ENCODE measurements at places on chromosomes 7 and 10.

DNA sequence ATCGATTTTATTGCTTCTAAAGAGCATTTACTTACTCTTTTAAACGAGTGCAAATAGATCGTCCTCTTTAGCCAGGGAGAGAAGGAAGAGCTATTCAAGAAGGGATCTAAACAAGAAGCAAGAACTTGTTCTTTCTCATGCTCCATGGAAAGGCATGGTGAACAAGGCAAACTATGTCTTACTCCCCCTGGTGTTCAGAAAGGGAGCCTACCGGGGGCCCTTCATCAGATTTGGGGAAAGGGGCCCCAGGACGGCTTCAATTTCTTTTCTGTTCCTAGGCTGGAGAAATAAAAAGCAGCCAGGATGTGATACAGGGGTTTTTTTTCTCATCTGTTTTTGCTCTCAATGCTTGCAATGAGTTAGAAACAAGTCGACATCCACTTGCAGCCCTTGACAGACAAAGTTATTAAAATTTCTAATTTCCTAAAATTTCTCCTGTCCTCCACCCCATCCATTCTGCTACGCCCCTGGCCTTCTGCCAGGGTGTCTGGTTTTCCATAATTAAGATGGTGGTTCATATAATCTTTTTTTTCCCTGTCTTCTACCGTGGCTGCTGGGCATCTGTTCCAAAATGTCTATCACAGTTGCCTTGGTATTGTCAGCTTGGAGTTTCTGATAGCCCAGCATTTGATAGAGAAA lies 214.4 kb downstream of the CREB5 start:
- DNase-seq: no peak

- DNase-seq: no peak
Measured at GRCh38 chr7:18861514-18862118, 255.8 kb downstream of the TWIST1 start.

- DNase-seq: no peak
Measured at GRCh38 chr7:30083334-30083733, 51.5 kb upstream of the MTURN start.

GRCh38 chr7:216360-217300 lies 24.3 kb downstream of the FAM20C start:
- no peak for DNase-seq

GRCh38 chr10:132714986-132715775 lies 70.8 kb downstream of the NKX6-2 start:
- DNase-seq: no peak

DNA sequence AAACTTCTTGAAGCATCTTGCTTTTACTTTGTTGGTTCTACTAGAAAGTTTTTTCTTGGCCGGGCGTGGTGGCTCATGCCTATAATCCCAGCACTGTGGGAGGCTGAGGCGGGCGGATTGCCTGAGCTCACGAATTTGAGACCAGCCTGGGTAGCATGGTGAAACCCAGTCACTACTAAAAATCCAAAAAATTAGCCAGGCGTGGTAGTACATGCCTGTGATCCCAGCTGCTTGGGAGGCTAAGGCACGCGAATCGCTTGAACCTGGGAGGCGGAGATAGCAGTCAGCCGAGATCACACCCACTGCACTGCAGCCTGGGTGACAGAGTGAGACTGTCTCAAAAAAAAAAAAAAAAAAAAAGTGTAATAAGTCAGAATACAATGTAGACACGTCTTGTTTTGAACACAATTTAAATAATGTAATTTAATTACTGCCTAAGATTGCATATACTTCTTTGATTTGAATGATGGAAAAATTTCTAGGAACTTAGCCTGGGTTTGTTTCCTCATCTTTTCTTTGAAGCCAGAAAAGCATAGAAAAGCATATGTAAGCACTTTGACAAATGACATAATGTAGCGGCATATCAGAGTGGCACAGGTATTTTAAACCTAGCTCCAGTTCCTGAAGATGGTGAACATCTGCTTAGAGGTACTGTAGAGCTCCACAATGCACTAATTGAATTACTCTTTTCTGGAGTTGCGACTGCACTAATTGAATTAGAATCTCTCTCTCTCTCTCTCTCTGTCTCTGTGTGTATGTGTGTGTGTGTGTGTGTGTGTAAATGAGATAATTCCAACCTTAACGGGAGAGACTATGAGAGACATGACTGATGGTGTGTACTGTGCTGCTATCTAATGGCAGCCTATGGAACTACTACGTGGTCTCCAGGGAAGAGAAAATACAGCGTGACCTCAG lies 87.8 kb downstream of the BTRC start:
- peak; percentile 45 for DNase-seq

- no peak for DNase-seq
Measured at GRCh38 chr7:53398566-53398965, 363.1 kb downstream of the POM121L12 start.

GRCh38 chr10:15485684-15486316 lies 114.7 kb upstream of the FAM171A1 start:
- no peak for DNase-seq

- DNase-seq: no peak
Measured at GRCh38 chr7:43439631-43440401, 143.1 kb upstream of the STK17A start.

DNA sequence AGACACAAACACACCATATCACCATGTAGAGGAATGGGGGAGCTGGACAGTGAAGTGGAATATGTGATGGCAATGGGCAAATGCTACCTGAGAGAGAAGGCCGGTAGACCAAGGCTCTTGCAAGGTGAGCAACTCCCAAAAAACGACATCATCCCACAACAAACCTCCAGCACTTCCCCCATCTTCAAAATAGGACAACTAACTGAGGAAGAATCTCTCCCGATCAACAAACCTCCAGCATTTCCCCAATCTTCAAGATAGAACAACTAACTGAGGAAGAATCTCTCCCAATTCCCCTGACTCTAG lies 387.2 kb downstream of the PARD3 start:
- DNase-seq: no peak

GRCh38 chr10:288316-289200 lies 153.3 kb downstream of the ZMYND11 start:
- no peak for DNase-seq

DNA sequence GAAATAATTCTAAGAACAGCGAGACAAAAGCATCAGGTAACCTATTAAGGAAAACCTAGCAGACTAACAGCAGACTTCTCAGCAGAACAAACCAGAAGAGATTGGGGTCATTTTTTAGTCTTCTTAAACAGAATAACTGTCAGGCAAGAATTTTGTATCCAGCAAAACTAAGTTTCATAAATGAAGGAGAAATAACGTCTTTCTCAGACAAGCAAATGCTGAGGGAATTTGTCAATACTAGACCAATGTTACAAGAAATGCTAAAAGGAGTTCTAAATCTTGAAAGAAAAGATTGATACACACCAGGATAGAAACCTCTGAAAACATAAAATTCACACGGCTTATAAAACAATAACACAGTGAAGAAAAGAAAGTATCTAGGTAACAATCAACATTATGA lies 22.6 kb downstream of the BICC1 start:
- no peak for DNase-seq

DNA sequence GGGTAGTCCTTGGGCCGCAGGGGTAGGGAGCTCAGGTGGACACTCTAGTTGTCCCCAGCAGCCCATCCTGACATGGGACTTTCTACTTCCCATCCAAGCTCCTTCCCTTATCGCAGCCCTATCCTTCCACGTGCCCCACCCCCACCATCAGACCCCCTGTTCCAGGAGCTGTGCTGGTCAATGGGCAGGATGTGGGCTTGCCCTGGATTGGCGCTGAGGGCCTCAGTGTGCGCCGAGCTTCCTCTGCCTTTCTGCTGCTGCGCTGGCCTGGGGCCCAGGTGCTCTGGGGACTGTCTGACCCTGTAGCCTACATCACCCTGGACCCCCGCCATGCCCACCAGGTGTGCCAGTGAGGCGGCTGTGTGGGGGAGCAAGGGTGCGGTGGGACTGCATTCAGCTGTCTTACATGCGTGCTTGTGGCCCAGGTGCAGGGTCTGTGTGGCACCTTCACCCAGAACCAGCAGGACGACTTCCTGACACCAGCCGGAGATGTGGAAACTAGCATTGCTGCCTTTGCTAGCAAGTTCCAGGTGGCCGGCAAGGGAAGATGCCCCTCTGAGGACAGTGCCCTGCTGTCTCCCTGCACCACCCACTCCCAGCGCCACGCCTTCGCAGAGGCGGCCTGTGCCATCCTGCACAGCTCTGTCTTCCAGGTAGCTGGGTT lies 9.4 kb upstream of the ZNF467 start:
- no peak for DNase-seq

GRCh38 chr7:36198854-36199266 lies 45.8 kb downstream of the EEPD1 start:
- DNase-seq: no peak

GRCh38 chr10:94155722-94156271 lies 162.1 kb downstream of the PLCE1 start:
- no peak for DNase-seq

- no peak for DNase-seq
Measured at GRCh38 chr10:31188792-31189406, 130.1 kb upstream of the ZEB1 start.

DNA sequence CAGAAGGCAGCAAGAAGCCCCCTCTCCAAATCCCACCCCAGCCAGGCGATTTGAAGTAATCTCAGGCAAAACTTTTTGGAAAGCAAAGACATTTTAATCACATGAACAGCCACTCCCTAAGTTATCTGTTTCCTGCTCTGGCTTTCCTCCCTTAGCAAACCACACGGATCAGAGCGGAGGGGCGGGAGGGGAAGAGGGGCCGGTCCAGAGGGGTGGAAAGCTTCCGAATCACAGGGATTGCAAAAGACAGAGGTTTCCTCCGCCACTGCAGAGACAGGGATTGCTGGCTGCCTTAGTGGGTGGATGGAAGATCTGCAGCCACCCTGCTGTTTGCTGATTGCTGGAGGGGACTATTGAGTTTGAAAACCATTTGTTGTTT lies 41.2 kb downstream of the ZCCHC24 start:
- no peak for DNase-seq

DNA sequence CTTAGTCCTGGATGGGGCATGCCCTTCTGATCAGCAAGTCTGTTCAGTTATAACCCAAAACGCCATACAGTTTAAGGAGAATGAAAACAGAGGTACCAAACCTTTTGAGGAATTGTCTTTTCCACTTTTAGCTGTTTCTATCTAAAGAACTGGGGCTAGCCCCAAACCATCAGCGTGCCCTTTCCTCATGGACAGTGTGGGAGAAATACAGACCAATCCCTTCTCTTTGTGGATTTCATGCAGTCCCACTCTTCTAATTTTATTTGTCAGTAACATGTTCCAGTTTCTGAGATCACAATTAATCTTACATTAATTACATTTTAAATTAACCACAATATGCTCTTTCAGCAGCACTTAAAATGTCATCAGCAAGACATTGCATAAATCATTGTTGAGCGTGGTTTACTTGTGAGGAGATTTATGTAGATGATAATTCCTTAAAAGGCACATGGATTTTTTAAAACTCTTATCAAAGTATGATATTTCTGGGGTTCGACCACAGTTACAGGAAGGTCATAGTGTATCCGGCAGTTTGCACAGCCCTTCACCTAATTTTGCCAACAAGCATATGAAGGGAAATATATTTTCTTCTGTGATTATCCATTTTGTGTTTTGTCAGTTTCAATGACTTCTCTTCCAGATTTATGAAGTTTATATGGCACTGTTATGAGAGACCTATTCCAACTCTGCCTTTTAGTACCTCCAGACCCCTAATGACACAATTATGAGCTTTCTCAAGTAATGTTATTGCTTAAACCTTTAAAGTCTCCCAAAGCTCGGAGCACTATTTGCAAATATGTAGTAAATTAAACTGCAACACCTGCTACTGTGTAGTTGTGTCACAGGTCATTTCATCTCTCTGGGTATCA lies 868.4 kb upstream of the C7orf33 start:
- DNase-seq: no peak

GRCh38 chr7:111855161-111855841 lies 293.0 kb upstream of the IMMP2L start:
- no peak for DNase-seq

DNA sequence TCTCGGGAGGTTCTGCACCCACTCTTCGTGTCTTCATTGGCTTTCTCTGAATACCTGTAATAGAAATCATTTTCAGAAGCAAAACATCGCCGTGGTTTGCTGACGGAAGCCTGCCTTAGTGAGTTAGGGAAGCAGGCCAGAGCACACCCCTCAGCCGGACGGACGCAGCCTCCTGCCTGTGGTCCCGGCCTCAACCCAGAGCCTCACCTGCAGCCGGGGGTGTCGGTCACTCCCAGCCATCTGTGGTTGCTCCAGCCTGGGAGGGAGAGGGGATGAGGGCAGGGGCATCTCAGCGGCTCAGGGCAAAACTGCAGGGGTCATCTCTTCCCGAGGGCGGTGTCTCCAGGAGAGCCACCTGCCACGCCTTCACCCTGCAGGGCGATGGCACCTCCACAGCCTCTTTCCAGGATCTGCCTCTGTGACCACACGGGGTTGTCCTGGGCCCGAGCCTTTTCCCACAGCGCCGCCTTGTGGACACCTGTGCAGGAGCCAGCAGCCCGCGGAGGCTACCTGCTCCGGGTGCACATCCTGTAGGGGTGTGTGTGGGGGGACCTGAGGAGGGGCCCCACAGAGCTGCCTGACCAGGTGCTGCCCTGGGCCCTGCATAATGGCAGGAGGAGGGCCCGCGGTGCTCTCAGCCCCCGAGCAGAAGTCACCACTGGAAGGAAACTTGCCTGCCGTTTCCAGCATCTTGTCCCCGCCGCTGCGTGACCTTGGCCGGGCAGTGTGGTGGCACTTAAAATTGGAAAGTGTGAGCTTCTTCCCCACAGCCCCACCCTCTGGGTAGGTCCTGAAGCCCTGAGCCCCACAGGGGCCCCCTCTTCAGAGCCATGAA lies 21.6 kb upstream of the AP5Z1 start:
- DNase-seq: no peak

DNA sequence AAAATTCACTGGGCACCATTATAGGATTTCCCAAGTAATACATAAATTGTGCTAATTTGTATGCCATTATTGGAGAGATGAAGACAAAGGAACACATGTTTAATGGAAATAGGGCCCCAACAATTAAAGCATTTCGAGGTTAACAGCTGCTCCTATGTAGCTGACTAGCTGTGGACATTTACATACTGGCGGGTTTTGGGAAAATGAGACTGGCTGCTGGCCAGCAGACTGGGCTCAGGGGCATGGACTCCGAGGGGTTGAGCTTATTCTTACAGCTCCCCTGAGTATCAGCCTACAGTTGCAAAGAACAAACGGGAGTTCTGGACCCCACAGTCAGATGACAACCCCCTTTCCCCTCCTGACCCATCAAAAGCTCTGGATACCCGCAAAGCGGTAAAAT lies 91.9 kb upstream of the MYO3A start:
- DNase-seq: no peak

DNA sequence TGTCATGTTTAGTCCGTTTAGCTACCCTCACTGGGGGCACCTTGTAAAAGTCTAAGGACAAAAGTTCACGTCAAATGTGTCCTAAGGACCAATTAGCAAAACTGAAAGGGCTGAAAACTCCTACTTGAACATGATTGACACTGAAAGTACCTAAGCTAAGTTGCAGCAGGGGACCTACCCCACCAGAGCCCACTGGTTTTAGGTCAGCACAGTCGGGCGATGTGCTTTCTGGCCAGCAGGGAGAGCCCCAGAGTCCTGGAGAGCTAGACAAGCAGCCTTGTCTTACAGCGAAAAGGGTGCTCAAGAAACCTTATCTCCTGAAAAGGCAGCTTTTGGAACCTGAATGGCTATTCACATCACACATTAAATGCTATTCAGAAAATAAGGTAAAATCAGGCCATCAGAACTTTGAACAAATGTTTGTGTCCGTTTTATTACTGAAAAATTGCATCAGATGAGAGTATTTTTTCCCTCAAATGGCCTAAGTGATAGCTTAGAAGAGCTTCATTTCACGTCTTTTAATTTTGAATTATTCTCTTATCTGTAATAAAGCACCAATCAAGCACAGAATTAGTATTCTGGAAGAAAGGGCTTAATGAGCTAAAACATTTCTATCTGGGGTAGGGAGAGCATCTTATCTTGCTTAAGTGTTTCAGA lies 52.2 kb upstream of the MKI67 start:
- no peak for DNase-seq

Data from NCI-H187 treated with DMSO at 0.1 percent for 48 hours (cell line).